ENCODE measurements at places on chromosomes 13 and 19.
A peak's percentile ranks its signal among the peaks of the same experiment; 100 is the strongest.

DNA sequence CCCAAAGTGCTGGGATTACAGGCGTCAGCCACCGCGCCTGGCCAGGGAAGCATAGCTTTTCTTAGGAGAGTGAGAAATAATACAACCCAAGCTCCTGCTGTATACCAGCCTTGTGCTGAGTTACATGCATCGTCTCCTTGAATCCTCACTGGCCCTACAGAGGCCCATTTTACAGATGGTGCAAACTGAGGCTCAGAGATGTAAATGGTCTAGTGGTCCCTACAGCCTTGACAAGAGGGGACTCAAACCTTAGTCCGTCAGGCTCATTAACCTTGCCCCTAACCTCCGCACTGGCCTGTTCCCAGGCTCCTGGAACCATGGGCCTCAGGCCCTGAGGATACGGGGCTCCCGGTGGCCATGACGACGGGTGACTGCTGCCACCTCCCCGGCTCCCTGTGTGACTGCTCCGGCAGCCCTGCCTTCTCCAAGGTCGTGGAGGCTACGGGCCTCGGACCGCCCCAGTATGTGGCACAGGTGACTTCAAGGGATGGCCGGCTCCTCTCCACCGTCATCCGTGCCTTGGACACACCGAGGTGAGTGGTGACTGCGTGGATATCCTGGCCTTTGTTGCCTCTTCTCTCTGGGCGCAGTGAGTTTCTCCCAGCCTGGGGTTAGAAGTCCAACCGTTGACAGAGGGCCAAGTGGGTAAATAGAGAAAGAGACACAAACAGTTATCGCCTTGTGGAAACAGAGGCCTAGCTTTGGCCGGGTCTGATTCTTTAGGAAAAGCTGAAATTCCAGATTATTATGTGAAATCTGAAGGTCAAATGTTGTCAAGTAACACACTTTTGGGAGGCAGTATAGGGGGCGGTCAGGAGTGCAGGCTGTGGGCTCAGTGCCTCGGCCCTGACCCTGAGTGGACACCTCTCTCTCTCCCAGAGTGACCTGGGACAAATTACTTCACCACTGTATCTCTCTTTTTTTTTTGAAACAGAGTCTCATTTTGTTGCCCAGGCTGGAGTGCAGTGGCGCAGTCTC is 8.7 kb downstream of the MARCHF2 start:
- DNase-seq = no peak

DNA sequence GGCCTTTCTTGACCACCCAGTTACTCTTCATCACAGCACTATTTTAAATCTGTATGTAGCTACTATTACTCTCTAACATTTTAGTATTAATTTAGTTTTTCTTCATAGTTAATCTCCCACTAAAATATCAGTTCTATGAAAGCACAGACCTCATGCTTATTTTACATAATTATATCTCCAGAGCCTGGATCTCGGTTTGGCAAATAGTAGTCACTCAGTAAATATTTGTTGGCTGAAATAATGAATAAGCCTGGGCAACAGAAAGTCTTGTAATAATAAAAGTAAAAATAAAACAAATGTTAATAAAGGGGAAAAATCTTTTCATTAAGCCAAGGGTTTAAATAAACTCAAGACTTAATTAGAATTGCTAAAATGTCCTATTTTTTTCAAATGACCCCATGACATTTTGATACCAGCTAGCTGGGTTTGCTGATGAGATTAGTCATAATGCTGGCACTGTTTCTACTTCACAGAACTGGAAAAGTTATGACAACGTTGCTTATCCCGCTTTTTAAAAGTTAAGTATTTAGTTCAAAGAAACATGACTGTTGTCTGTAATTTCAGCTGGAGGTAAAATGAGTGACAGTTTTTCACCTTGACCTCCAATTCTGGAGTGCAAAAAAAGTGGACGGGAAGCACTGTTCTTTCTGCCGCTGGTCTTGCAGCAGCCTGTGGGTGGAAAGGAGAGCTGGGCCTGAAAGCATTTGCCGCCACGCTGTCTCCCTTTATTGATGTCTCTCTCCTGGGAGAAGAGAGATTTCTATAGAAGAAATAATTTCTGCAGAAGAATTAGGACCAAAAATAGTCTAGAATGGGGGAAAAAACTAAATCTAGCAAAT is 85.2 kb upstream of the SPATA13 start:
- no peak for DNase-seq

DNA sequence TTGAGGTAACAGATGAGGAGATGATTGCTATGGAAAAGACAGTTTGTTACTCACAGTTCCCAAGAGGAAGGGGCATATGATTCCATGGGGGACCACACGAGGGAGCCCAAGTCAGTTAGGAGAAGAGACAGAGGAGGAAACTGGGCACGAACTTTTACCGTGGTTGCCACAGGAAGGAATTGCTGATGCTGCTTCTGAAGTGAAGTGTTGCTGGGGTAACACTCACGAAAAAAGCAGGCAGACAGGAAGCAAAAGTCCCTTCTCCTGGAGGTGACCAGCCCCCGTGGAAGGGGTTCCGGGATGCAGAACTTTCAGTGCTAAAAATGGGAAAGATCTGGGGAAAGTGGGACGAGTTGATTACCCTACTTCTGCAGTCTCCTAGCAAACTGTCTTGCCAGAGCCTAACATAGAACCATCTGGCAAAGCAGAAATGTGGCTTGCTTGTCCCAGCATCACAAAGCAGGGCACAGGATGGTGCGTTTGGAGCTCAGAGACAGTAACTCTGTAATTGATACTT is 35.4 kb upstream of the MAP3K10 start:
- peak; percentile 29 for DNase-seq

DNA sequence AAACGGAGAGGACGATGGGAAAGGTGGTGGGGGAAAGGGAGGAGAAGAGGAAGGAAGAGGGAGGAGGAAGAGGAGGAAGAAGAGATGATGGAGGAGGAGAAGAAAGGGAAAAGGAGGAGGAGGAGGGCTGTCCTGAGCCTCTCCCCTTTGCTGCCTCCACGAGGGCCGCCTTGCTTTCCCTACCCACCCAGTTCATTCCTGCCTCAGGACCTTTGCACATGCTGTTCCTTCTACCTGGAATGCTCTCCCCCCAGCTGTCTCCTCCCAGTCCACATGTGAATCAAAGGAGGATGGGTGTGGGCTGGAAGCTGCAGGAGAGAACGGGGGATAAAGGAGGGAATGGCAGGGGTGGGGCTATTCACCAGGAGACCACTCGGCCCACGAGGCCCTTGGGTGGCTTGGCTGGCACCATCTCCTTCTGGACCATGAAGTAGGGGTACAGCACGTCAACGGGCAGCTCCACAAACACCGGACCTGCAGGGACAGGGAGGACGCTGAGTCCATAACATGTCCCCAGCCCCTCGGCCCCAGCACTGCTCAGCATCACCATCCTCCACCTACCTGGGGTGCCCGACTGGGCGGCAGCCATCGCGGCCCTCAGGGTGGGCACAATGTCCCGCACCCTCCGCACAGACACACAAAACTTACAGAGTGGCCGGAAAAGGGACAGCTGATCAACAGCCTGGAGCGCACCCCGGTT is 15.3 kb downstream of the SYDE1 start:
- no peak for DNase-seq

- DNase-seq = no peak
These were observed 18.3 kb downstream of the ZNF77 start for GRCh38 chr19:2926341-2927031.

DNA sequence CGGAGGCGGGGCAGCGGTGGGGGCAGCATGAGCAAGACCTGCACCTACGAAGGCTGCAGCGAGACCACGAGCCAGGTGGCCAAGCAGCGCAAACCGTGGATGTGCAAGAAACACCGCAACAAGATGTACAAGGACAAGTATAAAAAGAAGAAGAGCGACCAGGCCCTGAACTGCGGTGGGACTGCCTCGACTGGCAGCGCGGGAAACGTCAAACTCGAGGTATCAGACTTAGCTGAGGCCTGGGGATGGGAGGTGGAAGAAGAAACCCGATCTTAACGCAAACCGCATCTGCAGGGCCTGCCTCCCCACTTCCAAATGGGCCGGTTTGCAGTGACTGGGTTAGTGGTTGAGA is 693 bp downstream of the RFXAP start:
- peak; percentile 72 for DNase-seq

DNA sequence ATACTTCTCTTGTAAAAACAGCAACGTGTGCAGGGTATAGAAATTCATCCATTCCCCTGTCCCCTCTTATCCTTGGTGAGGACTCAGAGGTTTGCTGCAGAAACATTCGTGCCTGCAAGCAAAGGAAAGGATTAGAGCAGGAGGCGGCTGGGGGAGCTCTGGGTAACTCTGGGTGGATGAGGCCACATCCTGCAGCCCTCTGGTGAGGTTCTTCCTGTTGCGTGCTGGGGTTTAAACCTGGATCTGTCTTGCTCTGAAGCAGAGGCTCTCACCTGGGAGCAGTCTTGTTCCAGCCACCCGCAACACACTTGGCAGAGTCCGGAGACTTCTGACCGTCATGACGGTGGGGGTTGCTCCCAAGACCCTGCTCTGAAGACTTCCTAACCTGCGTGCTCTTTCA is 69.2 kb downstream of the ATP11A start:
- no peak for DNase-seq
